Stimulated activated CD8-positive, alpha-beta memory T cell treated with anti-CD3 and anti-CD28 coated beads, Interleukin-12 subunit alpha, Interleukin-12 subunit beta, amount 100 ng/mL, for 4 hours (primary cell): ENCODE measurements at places on chromosomes 12 and 14.

- peak; percentile 20 for DNase-seq
Measured at GRCh38 chr12:126874427-126875026, 1392.4 kb upstream of the TMEM132C start.

DNA sequence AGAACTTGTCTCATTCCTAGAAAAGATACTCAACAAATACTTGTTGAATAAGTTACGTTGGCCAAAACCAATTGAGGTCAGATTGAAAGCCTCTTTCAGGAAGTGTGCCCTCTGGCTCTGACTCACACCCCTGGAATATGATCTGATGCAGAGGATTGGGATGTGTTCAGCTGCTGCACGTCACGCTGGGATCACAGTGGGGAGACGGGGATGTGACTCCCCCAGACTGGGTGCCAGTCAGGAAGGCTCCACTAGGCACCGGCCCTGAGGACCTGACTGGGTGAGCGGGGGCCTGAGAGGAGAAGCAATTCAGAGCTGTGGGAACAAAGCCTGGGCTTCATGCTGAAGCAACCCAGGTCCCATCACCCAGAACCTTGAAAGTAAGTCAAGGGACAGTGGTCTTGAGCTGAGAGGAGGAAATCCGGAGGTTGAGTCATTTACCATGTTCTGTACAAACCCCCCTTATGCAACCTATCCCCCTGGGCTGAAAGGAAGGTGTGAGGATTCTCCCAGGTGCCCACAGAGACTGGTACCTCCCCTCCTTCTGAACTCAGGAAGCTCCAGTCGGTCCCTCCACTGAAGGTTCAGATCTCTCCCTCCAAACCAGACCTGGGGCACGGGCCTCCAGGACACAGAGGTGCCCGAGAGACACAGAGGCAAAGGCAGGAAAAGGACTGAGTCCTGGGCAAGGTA is 3.9 kb downstream of the CEBPE start:
- DNase-seq = no peak

DNA sequence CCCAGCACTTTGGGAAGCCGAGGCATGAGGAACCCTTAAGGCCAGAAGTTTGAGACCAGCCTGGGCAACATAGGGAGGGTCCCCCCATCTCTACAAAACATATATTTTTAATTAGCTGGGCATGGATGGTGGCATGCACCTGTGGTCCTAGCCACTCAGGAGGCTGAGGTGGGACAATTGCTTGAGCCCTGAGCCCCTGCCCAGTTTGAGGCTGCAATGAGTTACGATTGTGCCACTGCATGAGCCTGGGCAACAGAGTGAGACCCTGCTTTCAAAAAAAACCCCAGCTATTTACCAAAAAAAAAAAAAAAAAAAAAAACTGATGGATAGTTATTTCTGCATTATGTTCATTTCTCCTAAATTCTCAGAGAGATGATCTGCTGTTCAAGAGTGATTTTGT is 230.0 kb downstream of the SOX5 start:
- no peak for DNase-seq

GRCh38 chr12:13257356-13257875 is 60.9 kb downstream of the EMP1 start:
- DNase-seq = no peak

GRCh38 chr12:94260717-94261116 is 112.3 kb downstream of the PLXNC1 start:
- no peak for DNase-seq

- no peak for DNase-seq
Measured at GRCh38 chr12:111471236-111471635, 65.5 kb downstream of the SH2B3 start.

- DNase-seq = no peak
Measured at GRCh38 chr12:74317078-74317601, 220.5 kb upstream of the ATXN7L3B start.

GRCh38 chr12:104604070-104604994 is 147.6 kb downstream of the CHST11 start:
- peak; percentile 9 for DNase-seq

DNA sequence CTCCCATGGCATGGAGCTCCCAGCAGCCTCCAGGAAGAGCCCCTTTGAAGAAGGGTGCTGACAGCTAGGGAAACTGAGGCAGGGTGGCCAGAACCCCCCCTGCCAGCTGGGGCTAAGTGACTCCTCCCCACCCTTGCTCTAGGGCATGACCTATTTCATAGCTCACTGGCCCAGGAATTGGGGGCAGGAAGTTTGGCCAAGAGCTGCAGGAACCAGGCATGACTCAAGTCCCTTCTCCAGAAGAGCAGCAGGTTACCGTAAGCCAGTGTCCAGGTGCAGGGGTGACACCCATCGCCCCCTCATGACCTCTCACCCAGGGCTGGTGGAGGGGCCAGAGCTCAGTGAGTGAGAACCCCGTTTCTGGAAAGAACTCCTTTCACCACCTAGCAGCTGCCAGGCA is 1.9 kb downstream of the RASAL1 start:
- no peak for DNase-seq

- no peak for DNase-seq
Measured at GRCh38 chr14:21098076-21098891, at the start of gene ZNF219. ZNF219 (minus strand) TSS chr14:21098655; CDS start chr14:21093591, 5,064 bp downstream.
